ENCODE measurements at places on chromosomes 7 and 10.

DNA sequence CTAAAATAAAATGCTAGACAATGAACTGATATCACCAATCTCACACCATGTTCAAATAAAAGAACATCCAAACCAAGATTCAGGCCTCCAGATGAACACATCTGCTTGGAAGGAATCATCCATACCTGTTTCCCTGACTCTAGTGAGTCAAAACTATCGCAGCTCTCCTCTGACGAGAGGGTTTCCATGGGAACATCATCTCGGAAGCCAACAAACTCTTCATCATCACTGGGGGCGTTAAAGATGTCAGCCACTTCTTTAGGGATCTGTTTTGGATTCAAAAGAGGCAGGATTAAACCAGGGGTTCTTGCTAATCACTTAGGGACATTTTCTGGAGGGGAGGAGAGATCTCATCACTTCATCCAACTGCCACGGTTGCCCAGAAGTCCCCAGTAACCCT is 29.1 kb downstream of the CDCA7L start:
- DNase-seq: no peak

GRCh38 chr7:139871331-139871730 is 42.3 kb downstream of the TBXAS1 start:
- DNase-seq: peak; percentile 71

DNA sequence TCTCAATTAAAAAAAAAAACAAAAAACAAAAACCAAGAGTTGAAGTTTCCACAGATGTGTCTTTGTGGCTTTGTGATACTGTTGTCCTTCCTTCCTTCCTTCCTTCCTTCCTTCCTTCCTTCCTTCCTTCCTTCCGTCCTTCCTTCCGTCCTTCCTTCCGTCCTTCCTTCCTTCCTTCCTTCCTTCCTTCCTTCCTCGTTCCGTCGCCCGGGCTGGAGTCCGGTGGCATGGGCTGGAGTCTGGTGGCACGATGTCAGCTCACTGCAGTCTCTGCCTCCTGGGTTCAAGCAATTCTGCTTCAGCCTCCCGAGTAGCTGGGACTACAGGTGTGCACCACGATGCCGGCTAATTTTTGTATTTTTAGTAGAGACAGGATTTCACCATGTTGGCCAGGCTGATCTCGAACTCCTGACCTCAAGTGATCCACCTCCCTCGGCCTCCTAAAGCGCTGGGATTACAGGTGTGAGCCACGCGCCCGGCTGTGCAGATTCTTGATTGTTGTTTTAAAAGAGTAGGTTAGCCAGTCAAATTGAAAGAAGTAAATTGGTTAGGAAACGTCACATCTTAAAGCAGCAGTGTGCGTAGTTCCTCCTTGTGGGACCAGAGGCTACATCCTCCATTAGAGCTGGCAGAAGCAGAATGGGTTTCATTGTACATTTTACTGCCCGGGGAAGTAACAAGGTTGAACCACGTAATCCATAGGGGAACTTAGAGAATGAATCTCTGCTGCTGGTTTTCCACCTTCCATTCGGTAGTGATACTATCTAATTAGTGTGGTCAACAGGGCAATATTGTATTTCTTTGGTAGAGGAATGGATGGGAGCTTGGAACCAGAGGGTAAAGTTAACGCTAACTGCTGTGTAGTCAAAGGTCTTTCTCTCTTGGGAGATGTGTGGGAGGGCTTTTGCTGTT is 20.6 kb downstream of the DNAJB6 start:
- no peak for DNase-seq

DNA sequence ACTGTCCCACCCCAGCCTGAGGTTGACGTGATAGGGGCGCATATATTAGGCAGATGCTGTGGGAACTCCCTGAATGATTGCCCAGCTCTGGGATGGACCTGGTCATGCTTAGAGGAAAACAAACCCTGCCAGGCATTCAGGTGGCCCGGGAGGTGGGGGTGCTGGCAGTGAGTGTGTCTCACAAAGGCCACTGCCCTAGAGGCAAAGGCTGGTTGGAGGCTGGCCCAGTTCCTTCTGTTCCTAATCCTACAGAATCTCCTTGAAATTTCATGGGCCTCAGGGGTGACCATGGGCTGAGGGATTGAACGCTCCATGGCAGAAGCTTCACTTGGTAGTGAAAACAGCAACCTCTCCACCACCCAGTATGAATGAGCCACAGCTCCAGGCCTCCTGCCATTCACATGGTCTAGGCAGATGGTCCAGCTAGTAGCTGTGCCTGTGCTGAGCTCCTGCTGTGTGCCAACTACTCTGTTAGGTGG is 25.6 kb downstream of the ADRA2A start:
- DNase-seq: no peak

DNA sequence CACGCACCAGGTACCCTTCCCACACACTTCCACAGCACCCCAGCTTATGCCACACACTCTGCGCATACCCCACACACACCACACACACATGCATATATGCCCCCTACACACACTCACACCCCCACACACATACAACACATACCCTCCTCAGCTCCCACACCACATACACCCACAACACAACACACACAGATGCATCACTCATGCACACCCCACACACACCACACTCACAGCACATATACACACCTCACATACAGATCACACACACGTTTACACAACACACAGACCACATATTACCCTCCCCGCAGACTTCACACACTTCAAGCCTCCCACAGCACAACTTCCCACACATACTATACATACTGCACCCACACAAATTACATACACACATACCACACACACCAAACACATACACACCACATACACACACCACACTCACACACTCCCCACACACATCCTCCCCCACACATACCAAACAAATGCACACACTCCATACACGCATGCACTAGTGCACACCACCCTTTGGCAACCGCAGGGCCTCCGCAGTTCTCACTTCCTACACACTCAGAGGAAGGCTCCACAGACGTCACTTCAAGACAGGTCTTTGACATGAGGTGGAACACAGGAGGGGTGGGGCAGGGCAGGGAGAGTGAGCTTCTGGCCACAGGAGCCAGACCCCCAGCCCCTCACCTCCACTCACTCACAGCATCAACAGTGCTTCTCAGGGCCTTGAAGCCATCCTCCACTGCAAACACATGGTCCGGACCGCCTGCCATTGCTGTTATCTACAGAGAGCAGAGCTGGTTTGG is 18.5 kb upstream of the ANTXRL start:
- no peak for DNase-seq

DNA sequence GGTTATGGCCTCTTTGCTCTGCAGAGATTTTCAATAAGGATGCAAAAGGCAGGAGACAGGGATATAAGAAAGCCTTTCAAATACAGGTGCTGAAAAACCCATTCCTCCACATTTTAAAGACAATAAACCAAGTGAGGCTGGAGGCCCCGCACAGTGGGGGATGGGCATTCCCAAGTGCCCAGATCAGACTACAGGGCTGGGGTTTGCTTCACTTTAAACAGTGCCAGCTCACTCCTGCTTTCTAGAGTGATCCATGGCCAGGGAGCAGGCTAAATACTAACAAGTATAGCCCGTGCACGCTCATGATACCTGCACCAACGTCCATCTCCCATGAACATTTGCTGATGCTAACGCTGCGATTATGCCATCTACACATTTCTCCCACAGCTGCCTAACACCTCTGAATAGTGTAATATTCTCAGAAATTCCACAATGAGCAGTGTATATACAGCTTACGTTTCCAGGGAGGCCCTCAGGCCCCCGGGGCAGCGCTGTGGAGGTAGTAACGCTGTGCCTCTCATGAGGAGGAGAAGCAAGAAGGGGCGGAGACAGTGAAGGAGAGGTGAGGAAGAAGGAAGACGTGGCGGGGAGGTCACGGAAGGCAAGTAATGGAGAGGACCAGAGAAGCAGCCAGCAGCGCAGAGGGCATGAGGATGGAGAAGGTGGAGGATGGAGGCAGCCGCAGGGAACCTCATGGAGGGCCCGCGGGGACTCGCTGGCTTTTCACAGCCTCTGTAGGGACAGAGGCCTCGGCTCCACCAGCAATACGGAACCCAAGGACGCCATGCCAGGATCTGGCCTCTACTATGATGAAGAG is 141.7 kb downstream of the USP6NL start:
- DNase-seq: no peak

DNA sequence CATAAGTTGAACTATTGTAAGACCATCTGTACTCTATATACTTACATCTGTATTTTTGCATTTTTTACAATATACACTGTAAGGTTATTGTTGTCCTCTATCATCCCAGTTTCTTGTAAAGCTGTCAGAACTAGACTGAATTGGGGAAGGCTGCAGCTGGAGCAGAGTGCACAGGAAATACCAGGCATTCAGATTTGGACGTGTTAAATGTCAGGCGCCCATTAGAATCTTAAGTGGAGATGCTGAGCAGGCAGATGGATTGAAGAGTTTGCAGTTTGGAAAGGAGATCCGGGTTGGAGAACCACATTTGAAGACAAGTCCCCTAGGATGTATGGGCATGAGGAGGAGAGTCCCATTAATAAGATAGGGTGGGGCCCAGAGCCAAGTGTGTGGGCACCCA is 40.4 kb downstream of the MTURN start:
- peak; percentile 24 for DNase-seq

GRCh38 chr10:72597897-72598296 is 28.0 kb downstream of the MICU1 start:
- peak; percentile 67 for DNase-seq

DNA sequence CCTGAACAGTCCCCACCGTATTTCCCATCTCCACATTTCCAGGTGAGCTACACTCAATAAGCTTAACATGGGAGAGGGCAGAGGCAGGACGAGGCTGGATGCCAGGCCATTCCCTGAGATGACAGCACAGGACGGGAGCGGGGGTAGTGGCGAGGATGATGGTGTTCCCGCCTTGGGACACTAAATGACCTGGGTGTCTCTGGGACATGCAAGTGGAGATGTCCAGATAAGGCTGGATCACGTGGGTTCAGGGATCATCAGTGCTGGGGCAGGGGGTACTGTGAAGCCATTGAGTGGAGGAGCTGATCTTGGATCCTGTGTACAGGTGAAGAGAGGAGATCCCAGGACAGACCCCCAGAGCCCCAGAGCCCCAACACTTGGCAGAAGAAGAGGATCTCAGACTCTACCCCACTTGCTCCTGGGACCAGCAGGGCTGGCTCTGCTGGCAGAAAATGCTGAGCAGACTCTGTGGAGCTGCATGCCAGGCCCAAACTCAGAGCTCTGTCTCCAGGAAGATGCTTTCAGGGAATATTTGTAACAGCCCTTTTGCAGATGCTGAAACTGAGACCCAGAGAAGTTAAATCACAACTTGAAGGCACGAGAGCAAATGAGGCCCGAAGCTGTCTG is 29.7 kb upstream of the HSPA12A start:
- no peak for DNase-seq

- DNase-seq: peak; percentile 12
Measured at GRCh38 chr10:121956111-121957061, 18.6 kb downstream of the NSMCE4A start.

- DNase-seq: no peak
Measured at GRCh38 chr7:158391541-158391940, 196.1 kb downstream of the PTPRN2 start.

DNA sequence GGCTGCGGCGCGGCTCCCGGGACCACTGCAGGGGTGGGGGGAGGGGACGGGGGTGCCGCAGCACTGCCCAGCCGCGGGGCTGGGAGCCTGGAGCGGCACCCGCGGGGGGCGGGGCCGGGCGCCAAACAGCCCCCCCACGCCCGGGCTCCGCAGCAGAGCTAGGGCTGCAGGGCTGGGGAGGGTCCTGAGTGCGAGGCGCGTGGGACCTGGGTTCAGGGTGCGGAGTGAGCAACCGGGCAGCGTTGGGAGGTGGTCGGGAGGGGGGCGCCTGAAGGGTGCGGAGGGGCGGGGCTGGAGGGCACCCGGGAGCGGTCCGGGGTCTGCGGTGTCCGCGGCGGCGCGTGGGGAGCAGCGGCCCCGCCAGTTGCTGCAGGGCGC is 528 bp downstream of the CAMK2G start:
- DNase-seq: no peak

DNA sequence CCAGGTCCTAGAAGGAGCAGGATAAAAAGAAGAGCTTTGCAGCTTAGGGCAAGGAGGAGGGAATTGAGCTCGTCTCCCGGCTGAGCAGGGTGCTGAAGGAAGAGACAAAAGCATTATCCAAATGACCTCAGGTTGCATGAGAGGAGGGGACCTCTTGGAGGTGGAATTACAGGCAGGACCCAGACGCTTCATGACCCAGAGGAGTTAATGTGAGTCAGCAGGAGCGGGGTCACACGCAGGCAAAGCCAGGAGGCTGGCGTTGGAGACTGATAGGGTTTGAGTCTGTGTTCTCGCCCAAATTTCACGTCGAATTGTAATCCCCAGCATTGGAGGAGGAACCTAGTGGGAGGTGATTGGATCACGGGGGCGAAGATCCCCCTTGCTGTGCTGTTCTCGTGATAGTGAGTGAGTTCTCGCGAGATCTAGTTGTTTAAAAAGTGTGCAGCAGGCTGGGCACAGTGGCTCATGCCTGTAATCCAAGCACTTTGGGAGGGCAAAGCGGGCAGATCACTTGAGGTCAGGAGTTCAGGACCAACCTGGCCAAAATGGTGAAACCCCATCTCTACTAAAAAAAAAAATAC is 63.7 kb upstream of the AUTS2 start:
- DNase-seq: no peak

- no peak for DNase-seq
Measured at GRCh38 chr10:78004215-78005026, 24.9 kb downstream of the POLR3A start.

DNA sequence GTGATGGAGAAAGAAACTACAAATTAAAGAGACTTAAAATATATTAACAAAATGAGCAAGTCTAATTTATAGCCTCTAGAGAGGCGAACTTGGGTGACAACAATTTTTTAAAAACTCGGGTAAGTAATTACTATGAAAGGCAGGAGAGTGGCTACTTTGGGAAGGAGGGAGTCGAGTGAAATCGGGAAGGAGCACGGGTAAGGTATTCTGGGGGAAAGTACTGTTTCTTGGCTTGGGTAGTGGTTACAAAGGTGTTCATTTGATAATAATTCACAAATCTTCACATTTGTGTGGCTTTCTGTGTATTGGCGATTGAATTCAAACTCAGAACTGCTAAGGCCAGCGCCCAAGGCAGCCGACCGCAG is 32.9 kb upstream of the GRID1 start:
- no peak for DNase-seq

- no peak for DNase-seq
Measured at GRCh38 chr7:45575501-45576248, 1.5 kb downstream of the ADCY1 start.

DNA sequence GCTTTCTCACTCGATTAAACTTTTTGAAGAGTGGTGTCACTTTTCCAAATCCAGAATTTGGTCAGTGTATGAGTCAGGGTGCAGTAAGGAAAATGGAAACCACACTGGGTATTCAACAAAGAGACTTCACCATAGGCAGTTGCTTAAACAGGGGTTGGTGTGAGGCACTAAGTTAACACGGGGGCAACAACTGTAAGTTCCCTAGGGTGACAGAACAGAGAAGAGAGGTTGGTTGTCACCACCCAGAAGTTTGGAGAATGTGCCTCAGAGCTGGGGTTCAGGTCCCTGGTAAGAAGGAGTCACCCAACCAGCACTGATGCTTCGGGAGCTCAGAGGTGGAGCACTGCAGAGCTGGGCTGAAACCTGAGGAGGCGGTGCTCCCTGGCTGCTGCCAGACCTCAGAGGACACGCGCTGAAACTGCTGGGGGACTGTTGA is 170.4 kb downstream of the ARID5B start:
- DNase-seq: peak; percentile 60

- DNase-seq: no peak
Measured at GRCh38 chr7:130886438-130887135, 152.6 kb upstream of the KLF14 start.

GRCh38 chr10:1605999-1606940 is 131.1 kb downstream of the ADARB2 start:
- DNase-seq: no peak

Measured in fibroblast of skin of abdomen (primary cell).